Caki2 (cell line): ENCODE measurements at places on chromosomes 7 and 10.

DNA sequence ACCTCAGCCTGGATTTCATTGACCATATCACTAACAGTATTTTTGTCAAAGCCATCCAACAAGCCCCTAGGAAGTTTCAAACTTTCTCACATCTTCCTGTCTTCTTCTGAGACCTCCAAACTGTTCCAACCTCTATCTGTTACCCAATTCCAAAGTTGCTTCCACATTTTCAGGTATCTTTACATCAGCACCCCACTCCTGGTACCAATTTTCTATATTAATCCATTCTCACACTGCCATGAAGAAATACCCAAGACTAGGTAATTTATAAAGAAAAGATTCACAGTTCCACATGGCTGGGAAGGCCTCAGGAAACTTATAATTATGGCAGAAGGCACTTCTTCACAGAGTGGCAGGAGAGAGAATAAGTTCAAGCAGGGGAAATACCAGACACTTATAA is 571.9 kb upstream of the PHF14 start:
- no peak for DNase-seq

DNA sequence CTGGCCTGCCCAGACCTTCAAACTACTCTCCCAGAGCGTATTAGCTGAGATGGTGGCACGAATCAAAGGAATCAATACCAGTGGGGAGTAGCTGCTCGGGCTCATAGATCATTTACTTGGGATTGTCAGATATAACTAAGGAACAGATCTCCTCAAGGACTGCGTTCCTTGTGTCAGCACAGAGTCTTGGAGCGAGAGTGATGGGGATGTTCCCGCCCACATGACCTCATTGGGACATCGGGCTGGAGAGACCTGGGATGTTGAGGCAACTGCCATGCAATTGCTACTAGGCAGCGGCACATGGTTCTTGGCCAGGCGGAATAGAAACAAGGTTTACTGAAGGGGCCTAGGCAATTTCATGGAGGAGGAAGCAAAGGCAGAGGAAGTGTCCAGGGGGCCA is 132.6 kb downstream of the FRMD4A start:
- no peak for DNase-seq

DNA sequence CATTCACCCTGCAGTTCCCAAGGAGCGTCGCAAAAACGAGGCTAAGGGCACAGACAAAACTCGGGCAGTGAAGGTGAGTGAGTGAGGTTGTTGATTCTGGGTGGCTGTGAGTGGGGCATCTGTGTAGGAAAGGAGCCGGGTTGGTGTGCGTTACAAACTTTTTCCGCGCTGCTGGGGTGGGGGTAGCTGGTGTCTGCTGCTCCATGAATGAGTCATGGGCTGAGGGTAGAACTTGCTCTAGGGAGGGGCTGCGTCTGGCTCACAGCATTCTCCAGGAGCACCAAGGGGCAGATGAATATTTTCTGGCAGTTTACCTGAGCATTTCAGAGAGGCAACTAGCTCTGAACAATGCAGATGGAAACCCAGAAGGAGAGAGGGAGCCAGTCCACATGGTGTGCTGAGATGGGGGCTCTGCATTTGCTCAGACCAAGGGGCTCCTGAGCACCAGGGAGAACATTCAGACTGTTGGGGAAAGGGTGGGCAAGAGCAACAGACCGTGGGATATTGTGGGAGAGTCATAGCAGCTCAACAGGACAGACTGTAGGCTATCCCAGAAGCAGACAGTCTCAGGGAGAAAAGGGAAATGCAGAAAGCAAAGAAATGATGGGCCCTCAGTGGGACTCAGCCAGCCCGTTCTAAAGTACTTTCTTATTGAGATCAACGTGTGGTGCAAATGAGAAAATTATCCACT is 18.8 kb downstream of the NOBOX start:
- DNase-seq = peak; percentile 78

- DNase-seq = peak; percentile 95
Measured at GRCh38 chr10:50624413-50624865, 683 bp upstream of the SGMS1 start.

- no peak for DNase-seq
Measured at GRCh38 chr7:150412016-150412415, 32.9 kb downstream of the ZNF775 start.

DNA sequence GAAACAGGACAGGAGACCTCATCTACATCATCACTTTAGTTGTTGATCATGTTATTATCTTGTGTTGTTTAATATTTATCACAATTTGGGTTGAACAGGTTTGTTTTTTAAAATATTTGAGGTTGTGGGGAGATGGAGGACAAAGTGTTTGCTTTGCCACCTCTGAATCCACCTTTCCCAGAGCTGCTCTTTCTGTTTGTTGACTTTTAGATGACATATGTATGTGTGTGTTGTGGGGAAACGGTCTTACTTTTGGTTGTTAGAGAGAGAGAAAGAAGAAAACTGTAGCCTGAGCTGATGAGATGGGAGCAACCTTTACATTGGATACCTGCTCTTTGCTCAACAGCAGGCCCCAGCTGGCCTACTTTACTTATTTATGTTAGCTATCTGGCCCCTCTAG is 19.0 kb upstream of the SLC16A12 start:
- no peak for DNase-seq

DNA sequence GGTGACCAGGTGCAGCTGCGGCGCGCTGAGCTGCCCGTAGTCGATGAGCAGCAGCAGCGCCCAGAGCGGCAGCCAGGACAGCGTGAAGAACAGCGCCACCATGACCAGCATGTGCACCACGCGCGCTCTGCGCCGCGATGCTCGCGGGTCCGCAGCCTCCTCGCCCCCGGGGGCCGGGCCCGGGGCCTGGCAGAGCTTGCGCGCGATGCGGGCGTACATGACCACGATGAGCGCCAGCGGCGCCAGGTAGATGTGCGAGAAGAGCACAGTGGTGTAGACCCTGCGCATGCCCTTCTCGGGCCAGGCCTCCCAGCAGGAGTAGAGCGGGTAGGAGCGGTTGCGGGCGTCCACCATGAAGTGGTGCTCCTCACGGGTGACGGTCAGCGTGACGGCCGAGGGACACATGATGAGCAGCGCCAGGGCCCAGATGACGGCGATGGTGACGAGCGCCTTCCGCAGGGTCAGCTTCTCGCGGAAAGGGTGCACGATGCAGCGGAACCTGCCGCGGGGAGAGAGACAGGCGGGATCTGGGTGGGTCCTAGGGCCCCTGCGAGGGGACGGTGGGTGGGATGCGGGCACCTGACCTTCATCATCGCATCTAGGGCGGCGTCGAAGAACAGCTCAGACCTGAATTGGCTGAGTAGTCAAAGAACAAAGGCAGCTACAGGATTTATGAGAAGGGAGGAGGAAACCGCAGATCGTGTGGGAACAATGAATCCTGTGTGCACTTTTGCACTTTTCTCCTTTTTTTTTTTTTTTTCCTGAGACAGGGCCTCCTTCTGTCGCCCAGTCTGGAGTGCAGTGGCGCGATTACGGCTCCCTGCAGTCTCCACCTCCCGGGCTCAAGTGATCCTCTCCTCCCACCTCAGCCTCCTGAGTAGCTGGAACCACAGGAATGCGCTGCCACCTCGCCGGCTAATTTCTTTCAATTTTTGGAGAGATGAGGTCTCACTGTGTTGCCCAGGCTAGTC is 22.4 kb upstream of the PPA1 start:
- DNase-seq = no peak

DNA sequence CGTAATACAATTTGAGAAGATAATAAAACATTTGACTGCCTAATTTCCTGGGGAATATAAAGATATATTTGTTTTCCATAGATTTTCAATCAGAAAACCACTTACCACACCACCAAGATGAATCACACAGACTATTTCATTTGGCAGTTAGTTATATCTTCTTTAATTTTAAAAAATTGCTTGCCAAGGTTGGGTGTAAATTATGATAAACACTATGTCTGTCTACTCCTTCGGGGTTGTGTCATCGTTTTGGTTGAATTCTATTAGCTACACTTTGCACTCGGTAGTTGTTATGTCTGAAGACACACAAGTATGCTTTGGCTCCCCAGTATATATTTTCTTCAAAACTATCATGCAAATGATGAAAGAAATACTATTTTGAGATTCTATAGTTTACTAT is 594.8 kb upstream of the SEMA3D start:
- DNase-seq = no peak

DNA sequence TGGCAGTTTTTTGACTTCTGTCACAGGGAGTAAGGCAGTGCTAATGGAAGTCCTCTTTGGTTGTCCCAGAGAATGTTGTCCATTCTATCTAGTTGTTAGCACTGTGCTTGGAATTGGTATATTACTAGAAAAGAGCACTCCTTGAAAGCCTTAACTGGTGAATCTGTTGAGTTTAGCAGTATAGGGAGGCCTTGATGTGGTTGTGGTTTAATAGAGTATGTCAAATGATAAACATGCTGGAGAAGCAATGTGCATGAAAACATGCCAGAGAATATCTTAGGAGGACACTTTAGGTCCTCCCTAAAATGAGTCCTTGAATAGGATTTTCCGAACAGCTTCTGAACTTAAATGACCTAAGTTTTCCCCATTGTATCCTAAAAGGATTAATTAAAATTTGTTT is 98.6 kb downstream of the BTRC start:
- no peak for DNase-seq

- DNase-seq = no peak
Measured at GRCh38 chr10:108275895-108276685, 1111.6 kb upstream of the SORCS1 start.

DNA sequence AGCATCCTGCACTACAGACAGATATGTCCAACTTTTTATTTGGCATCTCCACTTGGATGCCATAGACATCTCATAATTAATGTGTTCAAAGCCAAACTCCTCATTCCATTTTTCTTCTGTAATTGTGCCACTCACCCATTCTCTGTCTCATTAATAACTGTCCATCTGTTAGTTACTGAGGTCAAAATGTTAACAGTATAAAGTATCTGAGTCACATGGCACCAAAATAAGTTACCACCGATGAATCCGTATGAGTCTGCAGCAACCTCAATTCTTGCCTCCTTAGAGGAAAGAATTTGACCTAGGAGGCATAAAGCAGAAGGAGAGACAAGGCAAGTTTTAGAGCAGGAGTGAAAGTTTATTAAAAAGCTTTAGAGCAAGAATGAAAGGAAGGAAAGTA is 16.5 kb upstream of the NT5C3A start:
- no peak for DNase-seq

- peak; percentile 63 for DNase-seq
Measured at GRCh38 chr7:31488562-31489203, 25.2 kb upstream of the ITPRID1 start.

GRCh38 chr10:69218831-69219230 is 1.3 kb upstream of the HKDC1 start:
- no peak for DNase-seq

GRCh38 chr7:33873981-33874750 is 31.2 kb upstream of the BMPER start:
- peak; percentile 36 for DNase-seq

DNA sequence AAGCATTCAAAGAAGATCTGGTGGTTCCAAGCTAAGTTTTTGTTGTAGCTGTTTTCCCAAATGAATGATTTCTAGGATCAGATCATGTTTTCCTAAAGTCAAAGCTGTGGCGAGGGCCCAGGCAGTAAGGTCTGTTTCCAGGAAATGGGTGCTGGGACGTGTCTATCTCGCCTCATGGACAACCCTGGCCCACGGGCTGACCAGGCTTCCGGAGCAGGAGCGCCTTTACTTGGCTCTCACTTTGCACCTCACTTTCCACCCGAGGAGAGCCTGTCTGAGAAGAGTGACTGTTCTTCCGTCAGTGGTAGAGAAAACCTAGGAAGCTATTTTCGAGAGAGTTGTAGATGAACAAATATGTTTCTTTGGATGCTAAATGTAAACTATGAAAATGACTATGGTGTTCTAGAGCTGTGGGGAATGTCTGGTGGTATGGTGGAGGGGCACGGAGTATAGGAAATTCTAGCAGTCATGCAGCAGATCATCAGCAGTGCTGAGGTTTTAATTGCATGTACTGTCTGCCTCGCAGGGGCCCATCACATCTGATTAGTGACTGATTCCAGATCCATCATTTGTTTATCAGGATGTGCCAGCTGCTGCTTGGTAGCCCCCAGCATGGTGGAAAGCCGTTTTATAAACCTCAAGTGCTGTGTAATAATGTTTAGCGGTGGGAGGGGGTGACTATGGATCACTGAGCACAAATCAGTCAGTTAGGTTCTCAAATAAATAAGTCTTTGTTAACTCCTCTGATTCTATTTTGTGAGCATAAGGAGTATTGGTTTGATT is 66.6 kb downstream of the VWC2 start:
- DNase-seq = no peak

- peak; percentile 25 for DNase-seq
Measured at GRCh38 chr10:79562135-79562756, 2.0 kb upstream of the SFTPA2 start.

DNA sequence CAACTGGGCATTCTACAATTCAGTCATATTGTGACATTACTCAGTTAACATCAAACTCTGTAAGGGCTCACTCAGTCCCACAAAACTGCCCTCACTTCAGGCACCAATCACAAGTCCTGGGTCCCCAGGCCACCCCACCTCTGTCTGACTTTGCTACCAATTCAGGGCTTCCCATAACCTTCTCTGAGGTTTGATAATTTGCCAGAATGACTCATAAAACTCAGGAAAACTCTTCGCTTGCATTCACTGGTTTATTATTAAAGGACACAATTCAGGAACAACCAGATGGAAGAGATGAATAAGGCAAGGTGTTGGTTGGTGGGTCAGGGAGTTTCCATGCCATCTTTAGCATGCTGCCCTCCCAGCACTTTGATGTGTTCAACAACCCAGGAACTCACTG is 41.3 kb downstream of the AVL9 start:
- peak; percentile 80 for DNase-seq

- no peak for DNase-seq
Measured at GRCh38 chr7:38833329-38833728, 75.7 kb downstream of the VPS41 start.

DNA sequence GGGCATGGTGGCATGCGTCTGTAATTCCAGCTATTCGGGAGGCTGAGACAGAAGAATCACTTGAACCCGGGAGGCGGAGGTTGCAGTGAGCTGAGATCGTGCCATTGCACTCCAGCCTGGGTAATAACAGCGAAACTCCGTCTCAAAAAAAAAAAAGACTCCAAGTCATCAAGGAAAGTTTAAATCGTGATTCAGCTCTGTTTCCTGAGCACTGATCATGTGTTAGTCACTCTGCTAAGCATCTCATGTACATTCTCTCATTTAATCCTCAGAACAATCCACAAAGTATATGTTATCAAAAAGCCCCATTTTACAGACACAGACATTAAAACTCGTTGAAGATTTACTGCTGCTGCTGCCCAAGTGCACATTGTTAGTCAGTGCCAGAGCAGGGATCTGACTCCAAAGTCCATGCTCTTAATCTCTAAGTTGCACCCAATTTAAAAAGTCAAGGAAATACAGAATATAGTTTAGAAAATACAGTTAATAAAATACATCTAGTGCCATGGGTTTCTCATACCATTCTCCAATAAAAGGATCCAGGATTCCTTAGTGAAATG is 6.2 kb downstream of the PIK3AP1 start:
- no peak for DNase-seq

- no peak for DNase-seq
Measured at GRCh38 chr7:120272701-120273475, at the start of gene KCND2. TSS of gene KCND2 (plus strand) at chr7:120273175.

DNA sequence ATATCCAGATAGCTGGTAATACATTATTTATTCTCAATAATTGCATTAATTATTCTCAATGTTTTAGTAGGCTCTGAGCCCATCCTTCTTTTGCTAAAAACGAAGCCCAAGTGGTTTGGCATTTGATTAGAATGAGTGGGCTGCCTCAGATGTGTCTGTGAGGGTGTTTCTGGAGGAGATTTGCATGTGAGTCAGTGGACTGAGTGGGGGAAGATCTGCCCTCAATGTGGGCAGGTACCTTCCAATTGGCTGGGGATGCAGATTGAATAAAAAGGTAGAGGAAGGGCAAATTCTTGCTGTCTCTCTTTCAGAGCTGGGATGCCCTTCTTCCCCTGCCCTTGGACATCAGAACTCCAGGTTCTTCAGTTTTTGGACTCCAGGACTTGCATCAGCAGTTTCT is 290.6 kb upstream of the SMIM30 start:
- no peak for DNase-seq
